NCI-H1105 treated with DMSO at 0.1 percent for 48 hours (cell line): ENCODE measurements at places on chromosomes 1 and 21.

- DNase-seq: no peak
Measured at GRCh38 chr1:214842856-214843255, 239.7 kb upstream of the KCNK2 start.

GRCh38 chr1:14705824-14706223, 107.3 kb downstream of the KAZN start:
- DNase-seq: no peak

DNA sequence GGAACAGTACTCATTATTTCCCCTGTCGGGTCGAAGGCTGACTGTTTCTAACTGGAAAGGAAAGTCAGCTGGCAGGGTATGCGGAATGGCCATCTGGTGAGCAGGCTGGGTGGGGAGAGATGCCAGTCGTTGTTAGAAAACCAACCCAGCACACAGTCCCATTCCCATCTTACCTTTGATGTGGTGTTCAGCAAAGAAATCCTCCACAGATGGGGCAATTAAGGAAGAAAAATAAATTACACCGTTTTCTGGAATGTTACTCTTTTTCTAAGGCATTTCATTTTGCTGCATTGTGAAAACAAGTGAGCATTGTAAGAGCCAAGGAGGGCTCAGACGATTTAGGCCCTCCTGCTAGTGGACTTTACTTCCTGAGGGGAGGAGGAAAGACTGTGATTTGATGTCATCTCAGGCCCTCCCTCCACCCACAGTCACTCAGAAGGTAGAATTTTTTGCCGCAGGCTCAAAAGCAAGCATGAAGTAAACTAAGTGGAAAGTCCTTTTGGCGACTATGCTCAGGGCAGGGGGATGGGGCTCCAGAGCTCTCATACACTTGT, at the start of gene SLC16A4:
SLC16A4 (minus strand) TSS at position 335 of the 554 bp plus-strand sequence. CDS start 1,703 bp downstream, outside the sequence.
- no peak for DNase-seq

DNA sequence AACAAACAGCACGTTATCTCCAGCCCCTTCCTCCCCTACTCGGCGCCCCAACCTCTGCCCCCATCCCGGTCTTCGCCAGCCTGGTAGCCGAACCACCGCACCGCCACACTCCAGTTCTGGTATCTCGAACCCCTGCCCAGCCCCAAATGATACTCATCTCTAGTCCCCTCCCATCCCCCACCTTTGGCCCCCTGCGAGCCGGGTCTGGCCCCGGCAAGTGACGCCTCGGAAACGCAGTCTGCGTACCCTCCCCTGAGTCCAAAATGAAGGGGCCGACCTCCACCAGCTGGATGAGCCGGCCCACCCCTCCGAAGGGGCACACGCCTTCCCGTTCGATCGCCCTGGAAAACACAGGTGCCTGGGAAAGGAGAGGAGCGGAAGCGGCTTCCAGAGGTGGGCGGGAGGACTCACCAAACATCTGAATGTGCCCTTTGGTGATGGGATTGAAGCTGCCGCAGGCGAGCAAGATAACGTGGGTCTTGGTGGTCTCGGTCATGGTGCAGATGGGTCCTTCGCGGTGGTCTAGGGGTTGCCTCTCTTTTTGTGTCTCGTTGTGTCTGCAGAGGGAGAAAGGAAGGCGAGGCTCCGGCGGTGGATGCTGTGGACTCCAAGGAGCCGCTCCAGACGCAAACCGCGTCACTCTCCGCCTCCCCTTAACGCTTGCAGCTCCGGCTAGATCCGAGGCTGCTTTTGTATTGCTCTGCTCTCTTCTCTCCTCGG, at the start of gene NMNAT2:
NMNAT2 (minus strand) TSS at position 609 of the 720 bp plus-strand sequence; CDS start at position 496, 113 bp downstream.
- peak; percentile 35 for DNase-seq
